IPS-NIHi11 (cell line): ENCODE measurements at places on chromosomes 2 and 18.

- DNase-seq: no peak
These were observed 118.2 kb upstream of the SCN7A start for GRCh38 chr2:166612214-166612613.

DNA sequence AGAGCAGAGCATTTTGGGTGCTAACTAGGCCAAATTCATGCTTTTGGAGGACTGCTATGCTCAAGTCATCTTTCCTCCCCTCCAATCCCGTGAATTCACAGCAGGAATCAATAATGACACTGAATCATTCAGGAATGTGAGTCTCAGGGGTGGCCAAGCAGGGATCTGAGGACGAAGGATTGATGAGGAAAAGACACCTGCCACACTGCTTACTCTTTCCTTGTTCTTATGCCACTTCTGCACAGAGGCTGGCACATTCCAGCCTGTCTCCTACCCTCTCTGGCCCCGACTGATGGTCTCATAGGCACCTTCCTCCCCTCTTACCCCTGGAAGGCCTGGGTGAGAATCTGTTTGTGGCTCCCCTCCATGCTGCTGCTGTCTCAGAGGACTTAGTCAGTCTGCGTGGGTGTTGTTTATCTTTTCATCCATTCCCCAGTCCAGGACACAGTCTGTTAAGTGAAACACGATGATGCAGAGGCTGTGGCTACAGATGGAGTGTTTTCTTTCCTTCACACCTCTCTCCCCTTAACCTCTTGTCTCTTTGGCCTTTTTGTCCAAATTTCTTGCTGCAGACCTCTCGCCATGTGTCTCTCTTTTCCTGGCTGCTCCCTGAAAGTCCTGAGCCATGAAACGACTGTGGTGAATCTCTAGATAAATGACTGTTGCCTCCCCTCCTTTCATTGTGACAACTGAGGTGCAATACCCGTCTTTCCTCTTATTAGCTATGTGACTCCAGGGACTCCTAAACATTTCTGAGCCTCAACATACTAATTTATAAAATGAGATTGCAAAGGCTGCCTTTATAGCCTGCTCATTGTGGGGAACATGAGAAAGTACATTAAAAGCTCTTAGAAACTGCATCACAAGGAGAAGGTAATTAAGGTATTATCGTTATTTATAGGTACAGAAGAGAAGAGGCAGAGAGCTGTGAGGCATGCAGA, 86.9 kb downstream of the RDH14 start:
- peak; percentile 13 for DNase-seq

DNA sequence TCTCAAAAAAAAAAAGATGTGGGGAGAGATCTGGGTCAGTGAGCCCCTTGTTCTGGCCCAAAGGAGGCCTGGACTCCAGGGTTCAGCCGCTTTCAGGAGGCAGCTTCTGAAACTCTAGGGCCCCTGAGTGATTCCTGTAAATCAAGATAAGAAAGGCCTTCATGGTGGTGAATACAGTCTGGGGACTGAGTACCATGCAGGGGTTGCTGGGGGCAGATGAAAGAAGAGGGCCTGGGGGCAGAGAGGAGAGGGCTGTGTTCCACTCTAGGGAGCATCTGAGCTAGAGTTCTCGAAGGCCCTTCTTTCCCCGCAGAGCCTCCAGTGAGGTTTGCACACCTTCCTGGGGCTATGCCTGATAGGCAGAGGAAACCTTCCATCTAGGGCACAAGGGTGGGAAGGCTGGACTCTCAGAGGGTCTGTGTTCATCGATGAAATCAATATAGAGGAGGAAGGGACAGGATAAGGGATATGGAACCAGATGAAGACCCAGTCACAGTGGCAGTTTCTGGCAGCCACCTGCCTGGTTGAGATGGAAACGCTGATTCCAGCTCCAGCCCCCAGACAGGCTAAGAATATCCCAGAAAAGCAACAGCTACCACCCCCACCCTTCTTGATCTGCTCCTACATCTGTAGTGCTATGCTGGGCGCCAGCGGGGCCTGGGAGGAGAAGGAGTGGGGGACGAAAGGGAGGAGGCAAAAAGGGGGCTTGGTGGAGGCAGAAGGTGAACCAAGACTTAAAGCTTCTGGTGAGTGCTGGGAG, 4.7 kb upstream of the CDK5R2 start:
- DNase-seq: no peak

GRCh38 chr2:71807581-71808451, 339.8 kb downstream of the CYP26B1 start:
- no peak for DNase-seq

DNA sequence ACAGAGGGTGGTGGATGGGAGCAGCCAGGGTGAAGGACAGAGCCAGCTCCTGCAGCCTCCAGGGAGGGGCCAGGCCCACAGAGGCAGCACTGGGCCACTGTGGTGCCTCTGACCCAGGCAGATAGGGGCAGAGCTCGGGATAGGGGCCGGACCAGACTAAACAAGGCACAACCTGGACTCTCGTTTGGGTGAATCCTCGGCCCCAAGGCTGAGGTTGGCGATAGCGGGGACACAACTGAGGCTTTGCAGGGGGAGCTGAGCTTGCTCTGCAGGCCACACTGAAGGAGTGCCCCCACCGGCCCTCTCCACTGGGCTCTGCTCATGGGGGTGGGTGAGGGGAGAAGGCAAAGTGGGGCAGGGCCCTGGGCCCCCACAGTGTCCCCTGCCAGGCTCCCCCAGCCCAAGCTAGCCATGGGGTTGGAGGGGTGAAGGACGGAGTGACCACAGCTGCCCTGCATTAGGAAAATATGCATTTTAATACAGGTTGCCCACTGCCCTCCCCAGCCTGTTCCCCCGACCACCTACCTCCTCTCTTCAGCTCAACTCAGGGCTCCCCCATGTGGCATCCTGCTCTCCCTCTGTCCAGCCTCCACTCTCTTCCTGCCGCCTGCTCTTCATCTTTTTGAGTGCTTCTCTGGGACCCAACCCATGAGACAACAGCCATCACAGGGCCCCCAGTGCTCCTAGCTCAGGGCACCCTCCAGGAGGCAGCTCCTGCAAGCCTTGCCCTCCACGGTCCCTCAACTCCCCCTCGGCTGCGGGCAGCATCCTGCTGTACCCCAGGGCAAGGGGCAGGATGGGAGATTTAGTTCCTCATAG, 152.8 kb downstream of the INHBB start:
- DNase-seq: no peak

DNA sequence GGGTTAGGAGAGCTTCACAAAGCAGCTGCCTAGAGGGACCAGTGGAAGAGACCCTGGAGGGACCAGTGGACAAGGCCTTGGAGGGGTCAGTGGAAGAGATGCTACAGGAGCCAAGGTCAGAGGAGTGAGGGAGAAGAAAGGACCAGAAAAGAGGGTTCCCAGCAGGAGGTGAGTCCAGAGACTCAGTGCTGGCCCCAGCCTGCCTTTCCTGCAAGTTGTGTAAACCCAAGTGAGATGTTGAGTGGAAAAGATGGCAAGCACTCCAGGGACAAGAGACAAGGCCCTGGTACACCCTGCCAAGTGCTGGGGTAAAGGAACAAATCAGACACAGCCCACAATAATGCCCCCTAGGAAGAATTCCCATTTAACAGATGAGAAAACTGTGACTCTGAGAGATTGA, 94.4 kb downstream of the TTC32 start:
- DNase-seq: no peak
